NCI-H748 treated with DMSO at 0.1 percent for 48 hours (cell line): ENCODE measurements at places on chromosomes 1 and 21.

DNA sequence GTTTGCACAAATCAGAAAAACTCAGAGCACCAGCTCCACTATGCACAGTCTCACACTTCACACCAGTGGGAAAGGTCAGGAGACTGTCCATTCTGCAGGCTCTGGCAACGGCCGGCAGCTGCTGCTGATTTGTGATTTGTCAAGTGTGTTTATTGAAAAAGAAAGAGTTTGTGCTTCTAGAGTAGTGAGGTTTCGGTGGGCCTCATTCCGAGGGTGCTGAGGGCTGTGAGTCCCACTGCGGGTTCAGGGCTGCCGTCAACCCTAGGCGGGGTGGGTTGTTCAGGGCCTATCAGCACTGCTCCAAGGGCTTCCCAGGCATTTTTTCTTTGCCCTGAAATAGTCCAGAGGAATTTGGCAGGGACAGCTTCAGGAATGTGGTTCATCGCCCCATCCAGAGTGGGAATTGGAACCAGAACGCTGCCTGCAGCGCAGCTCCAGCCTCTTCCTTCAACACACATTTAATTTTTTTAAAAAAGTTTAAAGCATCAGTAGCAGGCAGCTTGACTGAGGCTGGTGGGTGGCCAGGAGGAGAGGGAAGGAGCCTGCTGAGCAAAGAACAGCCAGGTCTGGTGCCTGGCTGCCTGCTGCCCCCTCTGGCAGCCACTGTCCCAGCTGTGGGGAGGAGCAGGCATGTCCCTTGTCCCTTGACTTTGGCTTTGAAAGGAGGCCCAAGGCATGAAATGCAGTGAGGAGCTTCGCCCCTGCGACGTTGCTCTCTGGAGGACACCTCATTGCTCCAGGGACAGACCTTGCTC, 19.7 kb downstream of the STUM start:
- DNase-seq = no peak

DNA sequence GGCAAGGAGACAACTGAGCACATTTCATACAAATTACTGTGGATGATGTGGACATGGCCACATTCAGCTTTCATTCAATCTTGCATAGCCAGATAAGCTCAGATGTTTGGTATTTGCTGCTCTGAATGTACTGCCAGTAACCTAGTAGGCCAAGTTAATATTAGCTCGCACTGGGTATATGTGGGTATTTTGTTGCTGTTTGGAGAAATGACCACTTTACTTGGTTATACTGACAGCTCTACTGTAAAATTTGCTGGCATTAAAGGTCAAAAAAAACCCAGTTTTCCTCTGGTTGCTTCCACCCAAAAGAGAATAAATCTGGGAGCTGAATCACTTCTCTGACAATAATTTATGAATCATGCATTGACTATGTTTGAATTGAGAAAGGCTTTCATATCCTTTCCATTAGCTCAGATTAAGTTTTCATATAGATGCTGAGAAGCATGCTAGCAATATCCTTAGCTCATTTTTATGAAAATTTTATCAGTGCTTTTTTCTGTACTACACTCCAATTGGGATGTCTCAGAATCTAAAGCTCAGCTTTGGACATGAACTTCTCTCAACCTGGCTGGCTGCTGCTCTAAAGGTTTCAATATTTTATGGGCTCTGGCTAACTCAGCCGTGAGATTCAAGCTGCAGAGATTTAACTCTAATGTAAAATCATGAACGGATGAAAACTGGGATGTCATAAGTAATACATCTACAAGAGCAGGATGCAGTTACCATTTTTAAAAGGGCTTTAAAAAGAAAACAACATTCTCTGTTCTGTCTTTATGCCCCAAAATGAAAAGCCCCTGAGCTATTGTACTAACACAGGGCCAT, 330.0 kb downstream of the BARHL2 start:
- DNase-seq = no peak

GRCh38 chr1:109191377-109191776, 22.3 kb upstream of the SARS1 start:
- DNase-seq = no peak

- peak; percentile 17 for DNase-seq
Observed at GRCh38 chr1:150072959-150073358, 5.4 kb downstream of the VPS45 start.

DNA sequence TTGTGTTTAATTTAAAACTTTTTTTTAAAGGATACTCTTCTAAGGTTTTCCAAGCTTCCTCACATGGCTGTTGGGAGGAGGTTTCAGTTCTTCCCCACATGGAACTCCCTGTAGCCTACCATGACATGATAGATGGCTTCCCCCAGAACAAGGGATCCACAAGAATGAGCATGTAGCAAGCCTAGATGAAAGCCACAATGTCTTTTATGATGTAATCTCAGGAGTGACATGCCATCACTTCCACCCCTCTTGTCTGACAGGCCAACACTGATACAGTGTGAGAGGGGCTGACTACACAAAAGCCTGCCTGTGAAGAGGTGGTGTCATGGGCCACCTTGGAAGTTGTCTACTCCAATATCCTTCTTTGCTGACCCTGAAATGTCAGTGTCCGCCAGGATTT, 32.0 kb downstream of the CD34 start:
- no peak for DNase-seq

GRCh38 chr1:75522389-75522788, 88.5 kb downstream of the SLC44A5 start:
- no peak for DNase-seq

GRCh38 chr1:53502641-53503432, 43.6 kb downstream of the DMRTB1 start:
- DNase-seq = no peak

DNA sequence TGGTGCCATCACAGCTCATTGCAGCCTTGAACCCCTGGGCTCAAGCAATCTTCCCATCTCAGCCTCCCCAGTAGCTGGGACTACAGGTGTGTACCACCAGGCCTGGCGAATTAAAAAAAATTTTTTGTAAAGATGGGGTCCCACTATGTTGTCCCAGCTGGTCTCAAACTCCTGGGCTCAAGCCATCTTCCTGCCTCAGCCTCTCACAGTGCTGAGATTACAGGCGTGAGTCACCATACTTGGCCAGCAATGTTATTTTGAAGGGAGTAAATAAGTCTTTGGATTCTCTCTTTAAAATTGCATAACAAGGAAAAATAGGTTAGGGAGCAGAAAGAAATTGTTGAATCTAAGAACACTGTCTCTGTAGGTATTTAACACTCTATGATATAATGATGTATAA, 111.3 kb downstream of the RPS6KC1 start:
- no peak for DNase-seq

- no peak for DNase-seq
Observed at GRCh38 chr1:91754348-91754747, 131.6 kb downstream of the TGFBR3 start.

DNA sequence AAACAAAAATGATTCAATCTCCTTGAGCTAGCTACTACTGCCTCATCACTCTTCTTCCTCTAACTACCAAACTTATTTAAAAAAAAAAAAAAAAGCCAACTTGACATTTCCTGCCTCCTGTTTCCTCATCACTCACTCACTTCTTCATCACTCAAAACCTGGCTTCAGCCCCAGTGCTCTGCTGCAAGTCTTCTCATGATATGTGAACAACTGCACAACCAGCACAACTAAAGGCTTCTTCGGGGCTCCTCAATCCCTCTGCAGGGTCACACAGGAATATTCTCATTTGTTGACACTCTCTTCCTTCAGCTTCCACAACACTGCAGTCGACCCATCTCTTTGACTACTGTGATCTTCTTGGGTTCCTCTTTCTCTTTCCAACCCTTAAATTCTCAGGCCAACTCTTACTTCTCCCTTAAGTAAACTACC, 7.6 kb downstream of the MTF1 start:
- DNase-seq = no peak

DNA sequence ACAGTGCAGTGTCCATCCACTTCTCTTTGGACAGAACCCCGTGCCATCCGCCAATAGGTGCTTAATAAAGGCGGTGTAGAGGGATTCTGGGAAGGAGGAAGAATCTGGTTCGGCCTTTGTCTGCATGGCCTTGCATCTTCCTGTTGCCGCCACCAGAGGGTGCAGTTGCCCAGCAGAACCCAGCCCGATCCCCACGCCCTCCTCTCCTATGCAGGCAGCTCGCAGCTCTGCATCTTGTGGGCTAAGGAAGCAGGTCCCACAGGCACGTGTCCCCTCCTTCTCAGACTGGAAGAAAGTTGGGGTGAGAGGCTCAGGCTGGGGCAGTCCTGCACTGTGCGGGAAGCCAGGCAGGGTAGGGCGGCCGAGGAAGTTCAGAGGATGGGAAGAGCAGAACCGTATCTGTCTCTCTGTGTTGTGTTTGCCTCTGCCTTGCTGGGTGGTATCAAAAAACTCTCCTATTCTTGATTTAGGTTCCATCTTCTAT, 20.8 kb downstream of the NAV1 start:
- DNase-seq = peak; percentile 37

- DNase-seq = no peak
Observed at GRCh38 chr1:205481218-205481617, 23.3 kb upstream of the CDK18 start.

GRCh38 chr1:145993618-145994390, 2.6 kb downstream of the TXNIP start:
- DNase-seq = no peak

DNA sequence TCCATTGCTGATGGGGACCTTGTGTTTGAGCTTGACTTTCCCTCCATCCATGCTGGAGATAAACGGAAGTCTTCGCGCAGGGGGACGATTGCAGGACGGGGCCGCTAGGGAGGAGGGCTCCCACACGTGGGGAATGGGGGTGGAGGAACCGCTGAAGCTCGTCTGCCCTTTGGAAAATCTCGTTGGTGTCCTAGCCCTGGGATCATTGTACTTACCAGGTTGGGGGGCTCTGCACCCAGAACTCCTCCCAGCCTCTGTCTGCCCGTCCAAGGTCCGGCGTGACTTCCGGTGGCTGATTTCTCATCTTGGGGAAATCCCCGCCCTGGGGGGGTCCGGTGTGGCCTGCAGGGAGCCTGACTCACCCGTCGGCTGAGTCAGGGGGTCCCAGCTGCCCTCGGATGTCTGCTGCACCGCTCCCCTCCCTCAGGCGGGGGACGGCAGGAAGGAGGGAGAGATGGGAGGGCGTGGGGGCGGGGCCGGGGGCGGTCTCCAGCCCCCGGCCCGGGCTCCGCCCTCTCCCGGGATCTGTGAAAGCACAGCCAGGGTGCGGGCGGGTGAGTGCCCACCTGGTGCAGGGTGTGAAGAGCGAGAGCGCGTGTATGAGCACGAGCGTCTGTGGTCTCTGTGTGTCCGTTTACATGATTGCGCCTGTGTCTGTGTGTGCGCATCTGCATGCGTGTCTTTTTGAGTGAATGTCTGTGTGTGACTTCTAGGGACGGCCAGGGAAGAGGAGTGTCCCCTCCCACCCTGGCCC, 35.8 kb downstream of the PIK3CD start:
- DNase-seq = no peak

GRCh38 chr1:241816008-241816407, 32.0 kb upstream of the EXO1 start:
- DNase-seq = no peak

DNA sequence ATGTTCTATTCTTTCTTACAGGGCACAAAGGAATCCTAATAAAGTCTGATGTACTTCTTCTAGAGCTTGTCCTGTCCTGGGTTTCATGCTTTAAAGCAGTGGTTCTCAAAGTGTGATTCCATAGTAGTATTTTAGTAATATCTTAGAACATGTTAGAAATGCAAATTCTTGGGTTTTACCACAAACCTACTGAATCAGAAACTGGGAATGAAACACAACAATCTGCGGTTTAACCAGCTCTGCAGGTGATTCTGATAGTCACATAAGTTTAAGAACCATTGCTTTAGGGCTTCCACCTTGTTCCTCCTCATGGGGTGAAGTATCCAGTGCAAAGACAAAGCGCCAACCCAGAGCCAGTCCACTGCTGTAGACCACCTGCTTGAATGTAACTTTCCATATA, 41.1 kb downstream of the NGF start:
- no peak for DNase-seq

DNA sequence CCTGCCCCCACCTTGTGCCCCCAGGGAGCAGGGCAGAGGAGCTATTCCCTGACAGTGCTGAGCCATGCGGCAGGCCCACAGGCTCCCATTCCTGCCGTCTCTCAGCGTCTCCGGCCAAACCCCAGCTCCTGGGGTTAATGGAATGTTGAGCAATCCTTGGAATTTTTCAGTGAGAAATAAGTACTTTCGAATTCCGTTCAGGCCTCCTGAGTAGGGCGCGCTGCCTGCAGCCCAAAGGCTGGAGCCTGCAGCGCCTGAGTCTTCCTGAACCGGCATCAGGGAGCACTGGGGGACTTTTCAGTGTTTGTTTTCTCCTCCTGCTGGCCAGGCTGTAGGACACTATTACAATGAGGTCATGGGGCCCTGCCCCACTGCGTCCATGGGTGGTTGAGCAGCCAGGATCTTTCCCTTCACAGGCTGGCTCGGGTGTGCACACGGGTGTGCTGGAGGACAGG, 33.3 kb upstream of the CSF1 start:
- no peak for DNase-seq

GRCh38 chr1:212089560-212090163, 54.1 kb downstream of the DTL start:
- DNase-seq = no peak

DNA sequence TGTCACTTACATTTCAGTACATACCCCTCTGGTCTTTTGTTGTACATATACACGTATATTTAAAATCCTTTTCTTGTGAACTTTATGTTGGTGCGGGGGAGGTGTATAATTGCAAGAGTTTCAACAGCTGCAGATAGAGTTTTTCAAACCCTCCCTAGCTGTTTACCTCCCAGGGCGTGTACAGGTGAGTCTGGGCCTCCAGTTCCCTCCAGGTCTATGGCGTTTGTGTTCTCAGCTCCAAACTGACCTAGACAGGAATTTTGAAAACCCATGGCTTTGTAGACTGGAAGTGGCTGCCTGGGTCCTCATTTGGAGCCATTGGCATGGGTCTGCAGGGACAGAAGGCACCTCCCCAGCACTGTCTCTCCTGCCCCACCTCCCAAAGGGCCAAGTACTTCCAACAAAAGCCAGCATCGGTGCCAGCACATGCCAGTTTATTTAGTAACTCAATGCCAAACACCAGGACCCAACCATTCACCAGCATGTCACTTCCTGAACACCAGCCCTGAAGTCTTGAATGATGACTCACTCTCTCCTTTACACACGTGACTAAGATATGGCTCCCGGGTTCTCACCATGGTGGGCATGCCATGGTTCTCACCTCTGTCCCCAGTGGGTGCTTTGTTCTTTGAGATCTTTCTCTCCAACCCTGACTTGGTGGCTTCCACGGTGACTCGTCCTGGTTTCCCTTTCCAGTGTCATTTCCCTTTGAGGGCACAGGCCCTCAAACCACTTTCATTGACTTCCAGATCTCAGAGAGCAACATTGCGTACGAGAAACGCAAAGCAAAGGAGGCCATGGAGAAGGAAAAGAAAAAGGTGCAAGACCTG, 57.3 kb upstream of the EFHD2 start:
- no peak for DNase-seq

- DNase-seq = no peak
Observed at GRCh38 chr1:183200451-183200850, 14.4 kb downstream of the LAMC2 start.

GRCh38 chr1:22323141-22323845, 128.4 kb upstream of the ZBTB40 start:
- no peak for DNase-seq

- no peak for DNase-seq
Observed at GRCh38 chr1:15222653-15223303, 24.2 kb upstream of the FHAD1 start.

GRCh38 chr1:14970115-14970798, 183.3 kb upstream of the TMEM51 start:
- no peak for DNase-seq
